ENCODE measurements at places on chromosomes 11 and 22.

GRCh38 chr11:45605051-45605450 is 60.4 kb downstream of the CHST1 start:
- no peak for DNase-seq

DNA sequence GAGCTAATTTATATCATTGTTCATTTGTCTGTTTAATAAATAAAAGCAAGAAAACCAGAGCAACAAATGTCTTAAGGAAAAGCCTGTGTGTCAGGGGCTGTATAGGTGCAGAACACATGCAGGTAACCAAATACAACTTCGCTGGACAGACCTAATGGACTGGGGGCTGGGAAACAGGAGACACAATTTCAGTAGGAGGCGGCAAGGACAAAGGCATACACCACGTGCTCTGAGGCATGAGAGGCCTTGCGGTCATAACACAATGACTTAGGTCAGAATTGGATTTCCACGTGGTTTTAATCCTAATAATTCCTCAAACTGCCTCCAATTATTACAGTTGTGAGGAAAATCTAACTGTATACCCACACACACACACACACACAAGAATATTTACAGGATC is 8.7 kb upstream of the GLB1L3 start:
- no peak for DNase-seq

GRCh38 chr11:3879216-3879966 is 23.9 kb downstream of the STIM1 start:
- DNase-seq, result no peak

GRCh38 chr11:67379061-67380058 is 6.0 kb upstream of the CLCF1 start:
- no peak for DNase-seq

- no peak for DNase-seq
Observed at GRCh38 chr11:119402470-119402869, 20.5 kb downstream of the THY1 start.

- DNase-seq, result no peak
Observed at GRCh38 chr11:72929256-72929655, 115.0 kb downstream of the ATG16L2 start.
